ENCODE measurements at places on chromosomes 1 and 21.

DNA sequence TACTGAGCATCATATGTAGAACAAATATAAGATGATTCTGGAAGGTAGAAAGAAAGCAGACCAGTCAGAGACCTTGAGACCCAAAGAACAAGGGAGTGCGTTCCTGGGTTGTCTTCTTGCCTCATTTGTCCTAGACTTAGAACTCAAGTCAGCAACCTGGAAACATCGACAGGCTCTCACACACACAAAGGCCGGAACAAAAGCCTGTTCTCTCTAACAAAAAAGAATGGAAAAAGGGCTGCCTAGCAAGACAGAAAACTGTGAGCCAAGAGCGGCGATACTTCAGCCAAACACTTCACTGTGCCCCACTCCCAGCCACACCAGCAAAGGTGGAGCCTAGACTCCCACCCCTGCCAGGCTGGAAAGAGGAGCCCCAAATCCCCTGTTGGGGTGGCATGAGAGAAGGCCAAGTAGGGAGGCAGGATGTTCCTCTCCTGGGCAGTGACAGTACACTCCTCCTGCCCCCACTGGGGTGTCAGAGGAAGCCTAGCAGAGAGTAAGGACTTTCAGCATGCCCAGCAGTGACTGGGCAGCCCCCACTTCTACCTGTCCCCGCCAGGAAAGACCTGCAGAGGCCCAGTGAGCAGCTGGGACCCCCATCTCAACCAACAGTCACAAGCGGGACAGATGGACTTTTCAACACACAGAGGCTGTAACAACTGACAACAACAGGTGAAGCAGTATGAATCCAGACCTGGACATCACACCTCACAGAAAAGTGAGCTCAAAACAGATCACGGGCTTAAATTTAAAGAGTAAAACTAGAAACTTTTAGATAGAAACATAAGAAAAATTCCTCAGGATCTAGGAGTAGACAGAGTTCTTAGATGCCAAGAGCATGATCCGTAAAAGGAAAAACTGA lies 33.0 kb downstream of the MRAP start:
- DNase-seq, result no peak

DNA sequence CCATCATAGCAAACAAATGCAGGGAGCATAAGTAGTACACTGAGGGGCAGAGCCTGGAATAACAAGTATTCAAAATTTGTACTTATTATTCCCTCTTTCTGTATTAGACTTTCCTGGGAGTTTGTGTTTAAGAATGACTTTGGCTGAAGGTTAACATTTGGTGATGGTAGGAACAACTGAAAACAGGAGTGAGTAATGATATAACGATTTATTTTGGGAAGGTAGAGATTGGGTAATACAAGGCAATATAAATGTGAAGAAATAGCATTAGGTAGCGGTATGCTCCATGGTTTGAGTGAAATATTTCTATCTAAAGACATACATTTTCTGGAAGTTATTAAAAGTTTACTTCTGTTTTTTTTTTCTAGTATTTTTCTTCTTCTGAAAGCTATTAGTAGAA lies 18.5 kb upstream of the C1orf21 start:
- DNase-seq, result no peak

DNA sequence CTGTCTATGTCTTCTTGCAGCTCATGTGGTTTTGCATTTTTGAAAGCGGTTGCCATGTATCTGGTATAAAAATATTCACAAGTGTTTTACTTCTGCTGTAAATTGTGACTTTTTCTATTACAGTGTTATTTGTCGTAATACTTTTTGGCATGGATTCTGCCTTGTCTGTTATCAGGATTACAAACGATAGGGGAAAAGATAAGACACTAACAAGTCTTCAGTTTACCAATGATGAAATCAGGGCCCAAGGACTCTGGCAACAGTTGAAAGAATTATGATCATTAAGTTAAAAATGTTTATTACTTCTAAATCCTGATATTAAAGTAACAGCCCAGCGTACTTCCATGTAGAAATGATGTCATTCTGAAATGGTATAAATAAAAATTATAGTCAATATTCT lies 298.8 kb downstream of the KIF26B start:
- DNase-seq, result no peak

DNA sequence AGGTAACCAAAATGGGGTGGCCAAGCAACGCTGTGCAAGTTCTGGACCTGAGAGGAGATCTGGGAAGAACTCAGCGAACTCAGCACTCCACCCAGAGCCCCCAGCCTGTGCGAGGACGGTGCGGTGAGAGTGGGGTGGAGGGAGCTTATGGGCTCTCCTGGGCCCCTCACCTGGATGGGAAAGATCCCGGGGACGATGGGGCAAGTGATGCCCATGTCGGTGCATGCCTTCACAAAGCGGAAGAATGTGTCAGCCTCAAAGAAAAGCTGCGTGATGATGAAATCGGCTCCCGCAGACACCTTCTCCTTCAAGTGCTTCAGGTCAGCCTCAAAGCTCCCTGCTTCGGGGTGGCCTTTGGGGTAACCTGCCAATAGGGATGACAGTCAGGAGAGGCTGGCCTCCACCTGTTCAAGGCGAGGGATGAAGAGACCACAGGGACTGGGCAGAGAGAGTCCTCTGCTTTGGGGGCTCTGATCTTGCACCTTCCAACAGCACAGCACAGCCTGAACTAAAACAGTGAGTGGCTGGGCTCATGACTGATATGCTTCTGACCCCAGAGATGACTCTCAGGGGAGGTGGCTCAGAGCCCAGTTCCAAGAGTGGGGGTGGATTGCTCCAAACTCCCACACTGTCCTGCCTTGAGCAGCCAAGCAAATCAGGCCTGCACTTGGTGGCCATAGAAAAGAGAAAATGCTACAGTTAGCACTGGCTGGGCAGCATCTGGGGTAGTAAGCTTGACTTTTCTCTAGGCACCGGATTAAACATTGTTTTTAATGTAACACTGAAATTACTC lies 9.5 kb downstream of the MTHFR start:
- peak; percentile 90 for DNase-seq

GRCh38 chr1:74341702-74342339 lies 106.6 kb downstream of the TNNI3K start:
- DNase-seq, result no peak

Measured in renal cortical epithelial cell (primary cell).